NCI-H2081 (cell line): ENCODE measurements at places on chromosomes 11 and 22.
A peak's percentile ranks its signal among the peaks of the same experiment; 100 is the strongest.

DNA sequence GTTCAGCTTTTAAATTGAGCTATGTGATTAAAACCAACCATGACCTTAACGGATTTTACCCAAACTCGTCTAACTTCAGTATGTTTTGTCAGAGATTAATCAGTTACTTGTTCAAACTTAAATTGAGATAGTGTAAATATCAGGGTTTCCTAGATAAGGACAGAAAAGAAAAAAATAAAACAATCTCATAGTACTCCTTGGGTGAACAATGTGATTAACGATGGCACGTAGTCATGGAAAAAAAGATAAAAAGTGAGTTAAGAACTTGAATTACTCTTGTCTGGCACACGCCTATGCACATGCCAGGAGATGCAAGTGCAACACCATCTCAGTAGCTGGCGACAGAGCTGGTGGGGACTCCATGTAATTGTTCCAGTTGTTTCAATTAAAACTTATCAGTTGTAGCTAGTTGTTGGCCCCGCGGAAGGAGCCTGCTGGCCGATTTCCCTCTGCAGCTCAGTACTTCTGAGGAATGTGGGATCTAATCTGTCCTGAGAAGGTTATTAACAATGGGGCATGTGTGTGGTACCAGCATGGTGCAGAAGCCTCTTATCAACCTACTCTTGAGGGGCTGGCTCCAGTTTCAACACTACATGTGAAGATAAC is 3.0 kb downstream of the RASSF10 start:
- no peak for DNase-seq

GRCh38 chr11:118114266-118114665 is 27.5 kb upstream of the SMIM35 start:
- no peak for DNase-seq

- no peak for DNase-seq
These were observed 4.9 kb upstream of the PPARA start for GRCh38 chr22:46145361-46145851.

- no peak for DNase-seq
These were observed 50.6 kb upstream of the MPEG1 start for GRCh38 chr11:59263225-59263894.

GRCh38 chr11:1749395-1750351 is 722 bp downstream of the IFITM10 start:
- DNase-seq: no peak

GRCh38 chr11:119793335-119793984 is 64.5 kb upstream of the NECTIN1 start:
- no peak for DNase-seq

DNA sequence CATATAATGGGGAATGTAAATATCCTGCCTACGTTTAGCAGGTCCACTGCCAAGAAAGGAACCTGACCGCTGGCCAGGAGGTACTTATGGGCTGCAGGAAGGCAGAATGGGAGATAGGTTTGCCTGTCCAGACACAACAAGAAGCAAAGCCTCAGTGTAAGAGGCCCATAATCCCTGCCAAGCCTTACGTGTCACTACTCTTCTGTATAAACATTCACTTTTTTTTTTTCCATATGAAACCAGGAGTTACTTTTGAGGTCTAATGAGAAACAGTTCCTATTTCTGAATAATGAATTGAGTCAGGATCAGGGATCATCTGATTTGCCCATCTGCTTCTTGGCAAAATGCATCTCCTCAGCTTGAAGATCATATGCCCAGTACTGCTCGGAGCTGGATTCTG is 230.2 kb downstream of the NTM start:
- DNase-seq: no peak

- DNase-seq: no peak
These were observed 51.8 kb downstream of the SYN3 start for GRCh38 chr22:33006220-33006954.

DNA sequence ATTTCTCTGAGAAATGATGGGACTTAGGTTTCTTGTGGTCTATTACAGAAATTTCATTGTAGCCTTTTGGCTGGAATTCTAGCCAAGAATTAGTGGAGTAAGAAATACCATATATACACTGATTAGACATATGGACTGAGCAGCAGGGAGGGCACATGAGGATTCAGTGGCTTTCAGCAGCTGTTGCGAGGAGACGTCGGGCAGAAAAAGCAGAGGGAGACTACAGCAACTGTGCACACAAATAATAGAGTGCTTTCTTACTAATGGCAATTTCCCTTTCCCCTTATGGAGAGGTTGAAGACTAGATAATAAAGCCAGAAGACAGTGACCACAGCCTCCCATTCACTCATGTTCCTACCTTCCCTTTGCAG is 35.4 kb upstream of the CCDC34 start:
- DNase-seq: no peak

- peak; percentile 47 for DNase-seq
These were observed 513.0 kb downstream of the SOX6 start for GRCh38 chr11:15843309-15843872.

DNA sequence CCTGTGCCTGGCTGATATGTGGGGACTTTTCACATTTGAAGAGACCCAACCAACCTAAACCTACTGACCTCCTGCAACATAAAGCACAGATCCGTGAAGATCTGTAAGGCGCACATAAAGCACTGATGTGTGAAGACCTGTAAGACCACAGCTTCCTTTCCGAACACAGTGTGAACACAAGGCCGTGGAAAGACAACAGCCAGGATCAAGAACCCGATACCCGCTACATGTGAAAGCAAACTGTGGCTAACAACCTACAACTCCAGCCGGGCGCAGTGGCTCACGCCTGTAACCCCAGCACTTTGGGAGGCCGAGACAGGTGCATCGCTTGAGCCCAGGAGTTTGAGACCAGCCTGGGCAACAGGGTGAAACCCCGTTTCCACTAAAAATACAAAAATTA is 17.6 kb upstream of the PPFIA1 start:
- no peak for DNase-seq

DNA sequence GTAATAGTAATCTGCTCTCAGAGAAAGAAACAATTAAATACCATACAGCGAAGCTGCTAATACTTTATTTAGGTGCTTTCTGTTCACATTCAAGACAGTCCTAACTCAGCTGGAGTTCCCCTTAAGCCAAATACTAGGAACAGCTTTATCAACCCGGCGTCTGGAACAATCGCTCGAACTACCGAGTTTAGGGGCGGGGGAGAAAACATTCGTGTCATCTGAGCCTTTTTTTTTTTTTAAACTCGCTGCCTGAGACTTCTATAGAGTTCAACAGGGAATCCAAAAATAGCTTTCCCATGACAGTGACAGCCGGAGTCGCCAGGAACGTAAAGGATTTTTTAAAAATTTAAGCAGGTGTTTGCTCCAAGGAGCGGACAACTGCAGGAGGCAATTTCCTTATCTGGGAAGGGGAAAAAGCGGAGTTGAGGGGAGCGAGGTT is 852 bp downstream of the TRAF6 start:
- no peak for DNase-seq

DNA sequence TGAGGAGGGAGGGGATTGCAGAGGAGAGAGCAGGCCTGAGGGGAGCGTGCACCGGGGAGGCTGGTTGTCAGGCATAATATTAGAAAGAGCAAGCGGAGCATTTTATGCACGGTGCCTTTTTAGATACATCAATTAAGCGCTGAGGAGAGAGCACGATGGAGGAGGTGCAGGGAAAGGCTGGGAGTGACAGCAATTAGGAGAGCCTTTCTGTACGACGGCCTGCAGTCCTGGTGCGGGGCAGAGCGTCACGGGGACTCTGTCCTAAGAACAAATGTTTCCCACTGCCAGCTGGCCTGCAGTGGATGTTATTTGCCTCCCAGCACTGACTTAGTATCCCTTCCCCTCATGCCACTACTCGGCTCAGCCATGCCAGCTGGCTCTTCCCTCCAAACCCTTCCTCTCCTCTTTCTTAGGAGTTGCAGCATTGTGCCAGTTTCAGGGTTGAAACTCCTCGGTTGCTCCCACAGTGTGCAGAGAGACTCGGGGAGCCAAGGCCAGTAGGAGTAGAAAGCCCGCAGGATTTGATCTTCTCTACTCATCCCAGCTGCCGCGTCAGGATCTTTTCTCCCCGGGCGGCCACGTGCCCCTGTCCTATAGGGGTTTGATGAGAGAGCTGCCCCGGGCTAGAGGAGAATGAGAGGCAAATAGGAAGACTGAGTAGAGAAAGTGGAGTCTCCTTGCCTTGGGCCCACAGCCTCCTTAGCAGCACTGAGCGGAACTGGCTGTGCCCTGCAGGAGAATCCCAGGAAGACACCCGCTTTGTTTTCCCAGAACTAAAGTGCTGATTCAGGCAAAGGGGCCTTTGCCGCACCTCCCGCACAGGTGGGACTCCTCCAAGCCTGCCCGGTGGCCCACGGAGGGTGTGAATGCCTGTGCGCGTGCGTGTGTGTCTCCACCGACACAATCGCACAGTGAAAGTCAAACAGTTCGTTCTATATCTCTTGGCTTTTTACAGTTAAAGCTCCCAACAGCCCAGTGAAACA is 875.3 kb downstream of the NTM start:
- DNase-seq: peak; percentile 31

GRCh38 chr11:59792507-59792906 is 18.1 kb downstream of the MRPL16 start:
- DNase-seq: no peak

DNA sequence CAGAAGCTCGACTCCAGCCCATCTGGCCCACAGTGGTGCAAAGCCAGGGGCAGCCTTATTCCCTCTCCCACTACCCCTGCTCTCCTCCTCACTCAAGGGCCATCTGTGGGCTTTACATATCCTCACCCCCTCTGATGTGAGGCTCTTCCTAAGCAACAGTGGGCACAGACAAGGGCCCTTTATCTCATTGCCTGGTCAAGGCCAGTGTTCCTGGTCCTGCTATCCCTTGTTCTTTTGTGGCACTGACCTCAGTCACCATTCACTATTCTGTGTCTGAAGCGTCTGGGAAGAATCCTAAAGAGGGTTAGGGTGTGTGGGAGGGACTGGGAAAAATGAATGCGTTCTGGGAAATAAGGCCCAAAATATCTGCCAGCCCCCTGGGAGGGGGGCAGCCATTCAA is 7.3 kb downstream of the DNAL4 start:
- no peak for DNase-seq
